Jurkat, Clone E6-1 (cell line): ENCODE measurements at places on chromosomes 6 and 20.

DNA sequence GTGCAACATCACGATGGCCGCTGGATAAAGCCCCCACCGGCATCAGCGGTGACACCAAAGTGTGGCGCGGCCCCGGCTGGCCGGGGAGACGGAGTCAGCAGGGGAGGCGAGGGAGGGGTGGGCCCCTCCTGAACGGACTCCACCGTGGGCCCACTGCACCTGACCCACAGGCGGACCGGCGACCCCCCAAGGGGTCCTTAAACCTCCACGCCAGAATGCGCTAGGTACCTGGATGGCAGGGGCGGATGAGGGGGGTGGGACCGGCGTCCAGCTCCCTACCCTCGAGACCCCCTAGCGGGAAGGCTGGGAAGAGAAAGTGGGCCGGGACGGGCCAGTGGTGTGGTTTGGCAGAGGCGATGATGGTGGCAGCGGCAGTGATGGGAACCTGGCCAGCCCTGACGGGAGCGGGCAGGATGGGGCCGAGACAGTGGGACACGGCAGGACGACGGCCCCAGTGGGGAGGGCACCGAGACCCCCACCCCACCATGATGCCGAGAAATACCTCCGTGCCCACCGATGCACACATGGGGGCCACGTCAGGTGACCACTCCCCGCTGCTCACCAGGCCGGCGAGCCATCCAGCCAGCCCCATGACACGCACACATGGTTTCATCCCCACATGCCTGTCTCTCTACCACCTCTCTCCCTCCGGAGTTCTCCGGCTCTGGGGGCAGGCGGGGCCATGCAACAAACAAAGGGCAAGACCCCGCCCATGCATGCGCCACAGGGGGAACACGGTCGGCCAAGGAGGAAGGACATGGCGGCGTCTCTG, 771.9 kb upstream of the DEFB115 start:
- DNase-seq = no peak

- DNase-seq = peak; percentile 17
Observed at GRCh38 chr6:98880486-98880885, 46.1 kb downstream of the POU3F2 start.

- no peak for DNase-seq
Observed at GRCh38 chr6:5567352-5567751, 306.0 kb downstream of the FARS2 start.

- DNase-seq = no peak
Observed at GRCh38 chr6:125358898-125359297, 57.1 kb upstream of the HDDC2 start.

GRCh38 chr6:42203183-42203582, 8.4 kb upstream of the GUCA1B start:
- no peak for DNase-seq

DNA sequence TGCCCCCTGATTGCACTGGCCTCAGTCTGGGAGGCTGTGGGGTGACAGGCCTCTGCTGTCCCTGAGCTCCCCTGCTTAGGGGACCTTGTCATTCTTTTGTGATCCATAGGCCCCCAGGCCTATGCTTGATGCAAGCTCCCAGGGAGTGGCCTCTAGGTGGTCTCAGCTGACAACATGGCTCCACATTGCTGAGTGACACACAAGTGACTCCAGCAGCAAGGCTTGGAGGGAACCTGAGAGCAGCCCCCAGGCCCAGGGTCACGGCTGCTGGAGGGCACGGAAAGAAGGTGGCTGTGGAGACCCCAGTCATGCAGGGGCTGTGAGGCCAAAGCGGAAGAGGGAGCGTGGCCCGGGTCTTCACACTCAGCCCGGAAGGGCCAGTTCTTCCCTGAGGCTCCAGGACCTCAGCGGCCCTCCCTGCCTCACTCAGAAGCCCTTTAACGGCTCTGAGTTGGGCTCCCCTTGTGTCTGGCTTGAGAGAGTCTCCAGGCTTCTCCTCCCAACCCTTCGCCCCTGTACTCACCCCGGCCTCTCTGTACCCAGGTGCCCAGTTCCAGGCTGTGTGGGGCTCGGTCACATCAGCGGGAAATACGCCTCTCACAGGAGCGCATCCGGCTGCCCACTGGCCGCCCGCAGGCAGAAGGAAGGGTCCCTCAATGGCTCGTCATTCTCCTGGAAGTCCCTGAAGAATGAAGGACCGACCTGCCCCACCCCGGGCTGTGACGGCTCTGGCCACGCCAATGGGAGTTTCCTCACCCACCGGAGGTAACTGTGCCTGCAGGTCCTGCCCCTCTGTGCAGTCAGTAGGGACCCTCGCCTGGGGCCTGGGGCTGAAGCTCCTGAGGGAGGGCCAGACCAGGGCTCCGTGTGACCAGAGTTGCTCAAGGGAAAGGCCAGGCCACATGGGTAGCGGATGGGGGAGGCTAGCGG, 23.7 kb upstream of the PCMTD2 start:
- DNase-seq = no peak

DNA sequence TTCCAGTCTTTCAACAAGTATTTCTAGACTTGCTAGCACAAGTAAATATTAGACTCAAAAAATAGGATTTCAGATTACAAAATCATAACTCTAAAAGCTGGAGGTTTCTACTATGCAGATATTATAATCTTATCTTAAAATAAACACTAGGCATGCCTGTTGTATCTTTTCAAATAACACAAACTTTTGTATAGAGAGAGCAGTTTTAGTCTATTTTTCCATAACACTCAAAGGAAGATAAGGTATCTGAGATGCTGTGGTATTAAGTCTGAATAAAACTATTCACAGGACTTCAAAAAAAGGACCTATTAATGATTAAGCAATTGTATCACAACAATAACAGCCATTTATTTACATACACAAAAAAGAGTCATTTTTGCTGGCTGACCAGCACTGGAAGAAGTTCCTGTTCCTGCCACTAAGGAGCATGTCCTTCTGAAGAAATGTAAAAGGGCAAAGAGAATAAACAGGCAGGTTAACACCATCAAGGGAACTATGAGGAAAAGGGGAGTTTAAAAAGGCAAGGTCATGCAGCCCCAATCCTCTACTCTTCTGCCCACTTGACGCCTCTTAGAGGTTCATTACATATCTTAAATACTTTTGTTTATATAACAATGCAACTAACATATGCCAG, 39.4 kb downstream of the REPS1 start:
- DNase-seq = no peak

DNA sequence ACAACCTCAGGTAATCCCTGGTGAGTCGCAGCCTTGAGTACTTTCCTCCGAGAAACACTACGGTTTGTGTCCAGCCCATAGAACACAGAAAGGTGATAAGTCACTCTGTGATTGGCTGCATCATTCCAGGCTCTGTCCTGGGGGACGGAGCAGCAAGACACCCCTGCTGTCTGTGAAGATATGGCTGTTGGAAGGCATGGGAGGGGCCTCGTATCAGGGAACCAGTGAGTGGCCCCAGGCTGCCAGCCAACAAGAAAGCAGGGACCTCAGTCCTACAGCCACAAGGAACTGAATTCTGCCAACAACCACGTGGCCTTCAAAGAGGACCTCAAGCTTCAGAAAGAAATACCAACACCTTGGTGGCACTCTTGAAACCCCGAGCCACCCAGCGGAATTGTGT, 6.4 kb upstream of the EEF1A2 start:
- DNase-seq = no peak

- DNase-seq = no peak
Observed at GRCh38 chr6:111720931-111721496, 115.3 kb upstream of the TRAF3IP2 start.

- peak; percentile 30 for DNase-seq
Observed at GRCh38 chr6:49787176-49787575, at the start of gene PGK2. Gene PGK2 (minus strand): TSS chr6:49787285. CDS start chr6:49787187, 98 bp downstream.

GRCh38 chr20:9999645-10000044, 35.1 kb upstream of the ANKEF1 start:
- no peak for DNase-seq

- no peak for DNase-seq
Observed at GRCh38 chr6:140623498-140623897, 1249.0 kb upstream of the CITED2 start.

DNA sequence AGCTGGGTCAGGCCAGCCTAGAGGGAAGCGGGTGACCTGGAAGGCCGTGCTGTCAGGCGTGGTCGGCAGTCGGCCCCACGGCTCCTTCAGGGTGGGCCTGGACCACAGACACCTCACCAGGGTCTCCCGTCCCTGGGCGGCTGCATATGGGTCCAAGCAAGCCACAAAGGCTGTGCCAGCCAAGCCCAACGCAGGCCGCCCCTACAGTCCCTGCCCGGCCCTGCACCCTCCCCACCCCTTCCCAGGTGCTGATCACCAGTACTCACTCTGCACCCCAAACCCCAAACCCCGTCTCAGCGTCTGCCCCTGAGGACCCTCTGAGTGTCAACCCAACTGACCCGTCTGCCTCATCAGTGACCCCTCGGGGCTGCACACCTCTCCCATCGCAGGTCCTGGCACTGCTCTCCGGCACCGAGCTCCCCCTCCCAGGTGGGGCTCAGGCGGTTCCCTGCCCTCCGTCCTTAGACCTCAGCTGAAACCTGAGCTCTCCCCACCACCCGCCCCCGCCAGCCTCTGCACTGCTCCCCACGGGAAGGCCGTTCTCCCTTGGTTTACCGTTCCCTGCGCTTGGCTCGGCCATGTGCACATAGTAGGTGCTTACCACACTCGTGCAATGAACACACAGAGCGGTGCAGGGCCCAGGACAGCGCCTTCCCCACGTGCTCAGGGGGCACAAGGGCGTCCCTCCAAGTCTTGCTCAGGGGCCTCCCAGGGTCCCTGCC, 1.5 kb upstream of the PPDPF start:
- no peak for DNase-seq
